Stimulated activated CD8-positive, alpha-beta memory T cell treated with anti-CD3 and anti-CD28 coated beads, Interleukin-4, amount 100 ng/mL, for 1 hour (primary cell): ENCODE measurements at places on chromosomes 13 and 19.

DNA sequence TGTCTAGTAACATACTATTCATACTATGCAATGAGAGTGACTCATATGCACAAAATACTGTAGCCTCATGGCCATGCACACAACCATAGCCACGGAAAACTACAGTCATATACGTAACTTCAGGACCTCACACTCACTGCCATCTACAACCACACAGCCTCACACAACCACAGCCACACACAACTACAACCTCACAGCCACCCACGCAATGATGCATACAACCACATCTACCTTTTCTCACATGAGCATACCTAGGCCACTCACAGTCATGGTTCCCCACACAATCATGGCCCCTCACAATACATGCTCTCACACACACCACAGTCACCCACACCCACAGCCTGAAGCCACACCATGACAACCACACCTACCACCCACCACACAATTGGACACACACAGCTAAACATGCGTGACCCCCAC lies 8.7 kb upstream of the TNFSF14 start:
- DNase-seq = no peak

GRCh38 chr19:17505223-17505622 lies 6.2 kb upstream of the PGLS start:
- DNase-seq = no peak

DNA sequence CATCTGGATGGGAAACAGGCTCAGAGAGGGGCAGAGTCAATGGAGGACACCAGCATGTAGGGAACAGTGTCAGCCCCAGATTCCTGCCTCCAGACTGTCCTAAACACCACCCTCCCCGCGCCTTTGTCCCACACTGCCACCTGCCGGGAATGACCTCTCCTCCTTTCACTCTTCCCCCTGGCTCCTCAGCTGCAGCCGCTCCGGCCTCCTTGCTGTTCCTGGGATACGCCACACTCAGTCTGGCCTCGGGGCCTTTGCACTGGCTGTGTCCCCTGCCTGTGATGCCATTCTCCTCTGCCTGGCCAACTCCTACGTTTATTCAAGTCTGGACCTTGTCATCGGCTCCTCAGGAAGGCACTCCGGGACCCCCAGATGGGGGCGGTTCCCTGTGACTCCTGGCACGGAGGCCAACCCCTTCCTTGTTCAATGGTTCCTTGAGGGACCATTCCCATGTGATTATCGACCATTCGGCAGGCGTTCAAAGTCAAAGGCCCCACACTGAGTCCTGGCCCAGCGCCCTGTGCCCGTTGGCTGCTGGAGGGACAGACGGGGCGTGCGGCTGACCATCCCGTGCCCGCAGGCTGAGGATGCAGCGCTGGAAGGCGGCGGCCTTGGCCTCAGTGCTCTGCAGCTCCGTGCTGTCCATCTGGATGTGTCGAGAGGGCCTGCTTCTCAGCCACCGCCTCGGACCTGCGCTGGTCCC lies 15.8 kb downstream of the FUT6 start:
- no peak for DNase-seq

DNA sequence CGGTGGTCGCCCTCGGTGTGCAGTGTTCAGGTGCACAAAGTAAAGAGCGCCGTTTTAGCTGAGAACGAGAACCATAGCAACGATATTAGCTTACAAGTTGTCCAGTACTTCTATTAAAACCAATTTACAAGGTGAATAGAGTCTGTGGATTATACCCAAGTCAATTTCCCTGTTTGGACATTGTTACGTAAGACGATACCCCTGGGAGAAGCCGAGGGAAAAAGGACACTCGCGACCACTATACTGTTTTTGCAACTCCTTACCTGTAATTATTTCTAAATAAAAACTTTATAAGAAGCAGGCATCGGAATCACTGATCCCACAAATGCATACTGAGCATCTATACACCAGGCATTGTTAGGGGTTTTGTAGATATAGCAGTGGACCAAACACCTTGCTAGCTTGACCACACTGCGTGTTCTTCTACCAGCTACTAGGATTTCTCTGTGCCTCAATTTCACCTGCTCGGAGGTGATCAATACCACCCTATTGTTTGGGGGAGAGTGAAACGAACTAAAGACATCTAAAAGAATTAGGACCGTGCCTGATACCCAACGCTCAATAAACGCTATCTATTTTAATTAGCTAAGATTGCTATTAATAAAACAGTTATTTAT lies 488 bp upstream of the EEF2 start:
- no peak for DNase-seq

DNA sequence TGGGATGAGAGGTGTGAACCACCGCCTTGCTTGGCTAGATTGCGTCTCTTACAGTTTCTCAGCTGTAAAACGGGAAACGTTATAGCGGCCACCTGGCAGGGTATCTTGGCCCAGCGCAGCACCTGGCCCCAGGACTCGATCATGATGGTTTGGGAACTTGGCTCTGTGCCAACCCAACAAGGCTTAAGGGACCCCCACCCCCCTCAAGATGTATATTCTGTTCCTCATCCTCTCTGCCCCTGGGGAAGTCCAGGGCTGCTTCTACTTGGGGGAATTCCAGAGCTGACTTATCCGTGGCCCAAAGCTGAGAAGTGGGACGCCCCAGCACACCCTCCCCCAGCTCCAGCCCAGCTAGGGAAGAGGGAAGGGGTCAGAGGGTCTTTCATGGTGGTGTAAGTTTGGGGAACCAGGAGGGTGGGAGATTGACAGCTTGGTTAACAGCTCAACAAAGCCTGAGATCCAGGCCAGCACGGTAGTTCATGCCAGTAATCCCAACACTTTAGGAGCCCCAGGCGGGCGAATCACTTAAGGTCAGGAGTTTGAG lies 695 bp downstream of the ICAM1 start:
- DNase-seq = no peak

GRCh38 chr13:76213423-76213904 lies 577.3 kb downstream of the LMO7 start:
- no peak for DNase-seq
